ENCODE measurements at places on chromosomes 4 and X. TPM values are rescaled to one million over a fixed set of nuclear protein-coding genes. Genes with fewer than 3 reads are reported as not detected.

The CD38 gene
- not detected for total RNA-seq

DNA sequence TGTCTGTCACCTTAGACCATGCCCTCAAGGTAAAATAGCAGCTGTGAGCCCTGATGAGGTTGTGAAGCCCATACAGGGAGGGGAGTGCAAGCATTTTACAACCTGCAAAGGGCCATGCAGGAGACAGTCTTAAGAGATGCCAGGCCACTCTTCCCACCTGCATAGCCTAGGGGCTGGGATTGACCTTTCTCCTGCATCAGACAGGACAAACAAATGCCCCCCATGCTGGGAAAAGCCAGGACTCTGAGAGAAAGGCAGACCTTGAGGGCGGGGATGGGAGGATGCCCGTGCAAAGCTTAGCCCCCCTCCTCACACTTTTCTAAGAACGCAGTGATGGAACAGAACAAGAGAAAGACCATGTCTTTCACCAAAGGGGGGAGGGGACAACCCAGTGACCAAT, 137.9 kb upstream of the MAMLD1 start:
- no peak overlapping the region for H3K4me3 ChIP-seq
- H3K4me1 ChIP-seq, result no peaks in the 10 kb centered on the region
- no peak for DNase-seq
- H3K27me3 ChIP-seq, result no peaks in the 10 kb centered on the region
- H3K27ac ChIP-seq, result no peak overlapping the region
- H3K36me3 ChIP-seq, result no peaks in the 10 kb centered on the region

- H3K4me1 ChIP-seq, result no peaks in the 10 kb centered on the region
- H3K4me3 ChIP-seq, result no peak overlapping the region
- H3K27me3 ChIP-seq, result no peaks in the 10 kb centered on the region
- H3K27ac ChIP-seq, result no peak overlapping the region
- DNase-seq, result no peak
These were observed 93.2 kb downstream of the EFNB1 start for GRCh38 chrX:68922013-68922412.

DNA sequence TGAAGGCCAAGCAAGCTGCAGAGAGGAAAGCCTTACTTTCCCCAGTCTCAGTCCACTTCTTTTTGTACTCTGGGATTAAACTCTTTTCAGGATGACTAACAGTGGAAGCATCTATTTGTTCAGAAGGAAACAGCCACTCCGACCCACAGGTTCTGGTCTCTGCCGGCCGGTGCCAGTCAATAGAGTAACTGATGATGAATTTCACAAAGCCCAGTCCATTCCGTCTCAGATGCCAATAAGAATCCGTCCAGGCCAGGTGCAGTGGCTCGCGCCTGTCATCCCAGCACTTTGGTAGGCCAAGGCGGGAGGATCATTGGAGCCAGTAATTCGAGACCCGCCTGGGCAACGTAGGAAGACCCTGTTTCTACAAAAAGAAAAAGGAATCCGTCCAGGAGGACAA, 58.5 kb upstream of the HELT start:
- no peaks in the 10 kb centered on the region for H3K36me3 ChIP-seq
- H3K4me3 ChIP-seq, result no peak overlapping the region
- H3K27ac ChIP-seq, result no peak overlapping the region
- no peak for DNase-seq
- no peaks in the 10 kb centered on the region for H3K4me1 ChIP-seq
- H3K27me3 ChIP-seq, result peaks cover 4% of the 10 kb centered on the region
